Stimulated activated CD8-positive, alpha-beta memory T cell treated with anti-CD3 and anti-CD28 coated beads, Interleukin-4, amount 100 ng/mL, for 4 hours (primary cell): ENCODE measurements at places on chromosomes 5 and 9.

DNA sequence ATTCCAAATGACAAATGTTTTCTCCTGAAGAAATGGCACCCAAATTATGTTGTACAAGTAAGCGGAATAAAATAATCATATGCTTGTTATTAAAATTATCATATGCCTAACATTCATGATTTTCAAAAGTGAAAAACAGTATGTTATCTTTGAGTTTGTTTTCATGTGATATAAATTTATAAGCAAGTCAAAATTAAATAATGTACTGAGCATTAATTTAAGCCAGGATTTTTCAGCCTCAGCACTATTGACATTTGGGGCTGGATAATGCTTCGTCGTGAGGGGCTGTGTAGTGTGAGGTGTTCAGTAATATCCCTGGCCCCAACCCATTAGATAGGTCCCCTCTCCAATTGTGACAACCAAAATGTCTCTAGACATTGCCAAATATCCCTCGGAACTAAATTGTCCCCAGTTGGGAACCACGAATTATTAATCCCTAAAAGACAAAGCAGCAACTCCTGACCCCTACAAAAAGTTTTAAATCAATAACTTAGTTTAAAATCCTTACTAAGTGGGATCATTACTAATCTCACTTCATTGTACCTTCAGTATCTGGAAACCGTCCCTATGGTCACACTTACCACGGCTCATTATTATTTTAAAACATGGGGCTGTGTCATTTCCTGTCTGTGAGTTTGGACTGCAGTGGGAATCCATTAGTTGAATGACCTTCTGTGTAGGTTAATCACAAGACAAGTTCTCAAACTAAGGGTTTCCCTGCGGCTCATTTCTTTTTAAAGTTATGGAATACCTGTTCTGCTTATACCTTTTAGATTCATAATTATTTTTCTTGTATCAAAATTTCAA lies 1.3 kb upstream of the NNT start:
- no peak for DNase-seq

DNA sequence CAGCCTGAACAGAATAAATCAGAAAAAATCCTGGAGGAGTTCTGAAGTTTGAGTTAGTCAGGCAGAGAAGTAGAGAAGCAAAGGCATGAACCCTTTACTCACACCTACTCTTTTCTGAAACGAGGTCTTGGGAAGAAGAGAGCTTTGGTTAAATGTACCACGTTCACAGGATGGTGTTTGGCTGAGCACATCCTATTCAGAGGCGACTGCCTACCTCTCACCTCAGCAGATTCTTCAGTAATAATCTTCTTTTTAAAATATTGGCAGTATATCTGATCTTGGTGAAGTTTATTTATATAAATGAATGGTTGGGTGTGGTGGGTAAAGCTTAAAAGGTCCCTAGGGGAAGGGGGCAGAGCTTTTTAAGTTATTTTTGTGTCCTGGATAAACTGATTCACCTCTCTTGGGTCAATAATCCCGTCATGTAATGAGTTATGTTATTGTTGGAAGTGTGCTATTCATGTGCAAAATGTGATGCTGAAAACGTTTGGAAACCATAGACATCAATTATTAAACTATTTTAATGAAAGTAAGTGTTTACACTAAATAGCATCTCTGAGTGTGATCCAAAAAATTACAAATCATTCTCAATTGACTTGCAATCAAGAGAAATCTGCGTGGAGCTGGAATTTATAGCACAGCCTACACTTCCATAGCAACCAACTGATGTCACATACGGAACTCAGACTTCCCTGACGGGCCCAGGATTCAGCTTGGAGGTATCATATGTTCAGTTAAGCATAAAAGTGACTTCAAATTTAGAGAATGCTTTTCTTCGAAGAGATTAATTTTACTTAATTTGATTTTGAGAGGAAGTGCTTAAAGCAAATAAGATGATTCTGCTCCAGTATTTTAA lies 94.3 kb upstream of the EQTN start:
- DNase-seq: no peak

GRCh38 chr5:2335733-2336515 lies 415.6 kb downstream of the IRX2 start:
- DNase-seq: no peak

GRCh38 chr5:79552984-79553383 lies 39.0 kb upstream of the HOMER1 start:
- DNase-seq: no peak

DNA sequence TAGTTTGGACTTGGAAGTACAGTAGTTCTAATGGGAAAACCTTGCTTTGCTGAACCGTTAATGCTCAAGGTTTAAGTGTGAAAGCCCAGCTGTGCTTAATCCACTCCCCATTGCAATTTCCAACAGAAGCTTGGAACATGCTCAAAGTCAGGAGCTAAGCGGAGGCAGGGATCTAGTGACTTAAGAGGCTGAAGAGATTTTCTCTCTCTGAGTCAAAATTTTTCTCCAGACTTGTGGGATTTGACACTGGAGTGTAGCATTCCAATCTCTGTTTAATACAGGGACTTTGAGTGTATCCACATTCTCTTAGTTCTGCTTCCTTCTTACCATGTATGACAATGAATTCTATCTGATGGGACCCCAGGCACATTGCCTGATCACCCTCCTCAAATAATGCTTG lies 471.8 kb downstream of the KIF4B start:
- DNase-seq: no peak

- no peak for DNase-seq
These were observed 398.1 kb downstream of the MAN2A1 start for GRCh38 chr5:110087829-110088228.
